ENCODE measurements at places on chromosomes 7 and 10.

DNA sequence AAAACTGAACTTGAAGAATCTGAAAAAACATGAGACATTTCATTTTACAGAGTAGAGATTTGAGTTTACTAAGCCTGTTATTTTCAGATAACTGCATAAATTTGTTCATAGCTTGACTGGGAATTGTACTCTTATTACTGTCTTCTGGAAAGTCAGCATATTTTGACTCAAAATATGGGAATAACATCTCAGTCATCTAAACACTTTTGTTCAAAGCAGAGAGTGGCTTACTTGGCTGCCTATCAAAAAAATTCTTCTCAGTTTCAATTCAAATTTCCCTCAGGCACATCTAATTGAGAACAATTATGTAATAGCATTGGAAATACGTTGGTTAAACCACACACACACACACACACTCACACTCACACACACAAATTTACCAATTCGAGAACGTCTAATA is 384.6 kb downstream of the ARL4A start:
- no peak for DNase-seq

- no peak for DNase-seq
These were observed 101.4 kb upstream of the STEAP1B start for GRCh38 chr7:22601408-22601807.

DNA sequence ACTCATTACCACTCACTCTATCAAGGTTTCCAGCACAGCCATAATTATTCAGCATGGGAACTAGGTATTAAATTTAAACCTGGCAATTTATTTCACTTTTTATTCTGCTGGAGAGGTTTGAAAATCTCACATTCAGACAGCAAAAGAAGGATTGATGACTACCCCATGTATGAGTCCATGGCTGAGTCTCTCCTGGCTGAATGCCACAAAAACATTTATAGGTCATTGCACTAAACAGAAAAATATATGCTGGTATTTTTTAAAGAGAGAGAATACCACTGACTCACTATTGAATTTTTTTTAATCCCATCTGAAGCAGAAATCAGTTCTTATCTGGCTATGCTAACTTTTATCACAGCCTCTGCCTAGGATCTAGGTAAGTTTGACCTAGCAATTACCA is 336.3 kb downstream of the PPP1R3A start:
- DNase-seq: no peak

DNA sequence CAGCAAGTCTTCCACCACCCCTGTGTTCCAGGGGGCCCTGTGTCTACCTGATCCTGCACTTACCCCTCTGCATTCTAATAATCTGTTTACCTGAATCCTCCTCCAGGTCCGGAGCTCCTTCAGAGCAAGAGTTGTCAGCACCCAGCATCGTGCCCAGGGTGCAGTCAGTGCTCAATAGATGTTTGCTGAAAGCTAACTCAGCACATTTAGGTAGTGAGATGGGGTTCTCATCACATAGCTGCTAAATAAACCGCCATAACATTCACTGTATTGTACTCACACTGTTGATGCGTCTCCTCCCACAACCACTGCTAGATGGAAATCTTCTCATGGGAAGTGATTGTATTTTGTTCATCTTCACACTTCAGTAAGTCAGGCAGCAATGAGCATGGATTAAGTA is 376.5 kb upstream of the C7orf33 start:
- DNase-seq: no peak

DNA sequence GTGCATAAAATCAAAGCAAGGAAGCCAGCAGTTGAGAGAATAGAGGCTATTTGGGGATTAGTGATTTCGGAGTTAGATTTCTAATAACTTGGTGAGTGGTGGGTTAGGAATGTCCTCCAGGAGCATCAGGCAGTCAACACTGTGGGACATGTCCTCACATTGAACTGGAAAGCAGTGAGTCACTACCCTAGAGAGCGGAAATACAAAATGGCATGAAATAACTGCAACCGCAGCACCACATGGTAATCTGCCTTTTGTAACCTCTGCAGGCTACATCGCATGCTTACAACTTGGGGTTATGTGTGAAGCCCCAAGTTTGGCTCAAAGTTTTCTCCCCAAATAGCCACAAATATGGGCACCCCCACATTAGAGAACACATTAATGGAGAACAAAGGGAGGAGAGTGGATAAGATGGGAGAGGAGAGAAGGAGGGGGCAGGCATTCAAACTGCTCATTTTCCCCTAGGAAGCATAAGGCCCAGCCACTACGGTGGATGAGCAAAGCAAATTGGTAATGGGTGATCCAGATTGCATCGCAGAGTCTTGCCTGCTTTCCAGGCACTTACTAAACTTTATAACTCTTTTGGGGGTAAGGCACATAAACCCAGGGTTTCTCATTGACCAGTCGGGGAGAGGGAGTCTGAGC is 22.0 kb upstream of the SLF2 start:
- DNase-seq: no peak

GRCh38 chr10:79146611-79147130 is 77.9 kb downstream of the ZMIZ1 start:
- DNase-seq: no peak

DNA sequence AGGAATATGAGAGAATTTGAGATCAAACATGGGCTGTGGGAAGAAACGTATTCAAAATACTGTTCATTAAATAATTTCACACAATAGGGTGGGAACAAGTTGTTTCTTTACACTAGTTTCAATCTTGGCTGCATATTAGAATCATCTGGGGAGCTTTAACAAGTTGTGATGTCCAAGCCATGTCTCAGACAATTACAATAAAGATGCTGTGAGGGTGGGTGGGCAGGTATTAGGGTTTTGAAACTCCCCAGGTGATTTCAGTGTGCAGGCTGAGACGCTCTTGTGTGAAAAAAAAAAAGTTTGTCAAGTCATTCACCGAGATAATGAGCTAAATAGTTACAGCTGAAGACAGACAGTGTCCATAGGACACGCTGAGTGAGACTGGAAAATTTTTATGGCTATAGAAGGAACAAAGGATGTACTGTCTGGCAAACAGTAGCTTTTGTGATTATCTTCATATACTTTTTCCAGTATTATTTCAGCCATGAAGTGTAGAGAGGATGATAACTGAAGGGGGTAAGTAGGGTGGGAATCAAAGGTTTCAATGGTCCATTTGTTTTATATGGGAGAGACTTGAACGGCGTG is 12.6 kb upstream of the LAMB4 start:
- DNase-seq: no peak

GRCh38 chr10:100186253-100187212 is 704 bp upstream of the ERLIN1 start:
- no peak for DNase-seq

- DNase-seq: no peak
These were observed 5.5 kb upstream of the IMPDH1 start for GRCh38 chr7:128415217-128415785.

DNA sequence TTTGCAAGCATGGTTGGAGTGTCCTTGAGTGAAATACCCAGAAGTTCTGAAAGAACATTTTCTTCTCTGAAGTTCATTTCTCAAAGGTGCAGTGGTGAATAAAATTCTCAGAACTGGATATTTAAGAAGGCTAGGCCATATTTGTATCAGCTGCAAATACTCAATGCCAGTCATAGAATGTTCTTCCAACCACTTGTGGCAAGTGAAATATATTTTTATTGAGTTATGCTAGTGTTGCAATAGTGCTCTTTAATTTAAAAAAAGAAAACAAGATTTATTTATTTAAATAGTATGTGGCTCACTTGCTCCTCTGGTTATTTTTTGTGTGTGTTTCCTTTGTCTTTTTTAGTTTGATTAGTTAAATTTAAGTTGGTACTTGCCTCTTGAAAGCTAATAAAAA is 64.5 kb downstream of the PALS2 start:
- DNase-seq: no peak

DNA sequence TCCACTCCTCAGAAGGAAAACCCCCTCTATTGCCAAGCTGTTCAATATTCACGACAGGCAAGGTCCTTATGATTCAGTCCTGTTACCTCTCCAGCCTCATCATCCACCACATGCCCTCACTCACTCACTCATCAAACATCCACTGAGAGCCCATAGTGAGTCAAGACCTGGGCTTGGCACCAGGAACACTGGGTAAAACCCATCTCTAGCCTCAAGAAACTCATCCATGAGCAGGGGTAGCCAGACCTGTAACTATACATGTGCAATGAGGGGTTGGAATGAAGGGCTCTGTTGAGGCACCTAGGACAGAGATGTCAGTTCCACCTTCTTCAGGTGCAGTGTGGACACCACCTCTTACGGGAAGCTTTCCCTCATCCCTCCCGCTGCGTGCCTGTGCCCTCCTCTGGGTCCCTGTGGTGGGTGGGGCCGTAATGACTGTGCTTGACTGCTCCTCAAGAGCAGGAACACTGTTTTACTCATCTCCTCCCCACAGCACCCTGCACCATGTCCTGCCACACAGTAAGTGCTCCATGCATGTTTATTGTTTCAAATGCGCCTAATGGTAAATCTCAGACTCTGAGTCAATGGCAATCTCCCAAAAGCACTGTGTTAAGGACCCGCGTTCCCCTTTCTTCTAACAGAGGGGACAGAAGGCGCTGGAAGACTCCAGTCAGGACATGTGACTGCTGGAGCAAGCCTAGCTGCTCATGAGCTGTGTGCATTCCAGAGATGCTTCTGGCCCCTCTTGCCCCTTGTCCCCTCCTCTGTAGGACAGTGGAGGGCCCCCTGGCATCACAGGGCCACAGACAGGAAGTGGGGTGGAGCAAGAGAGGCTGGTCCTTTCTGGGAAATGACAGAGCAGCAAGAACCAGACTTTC is 95.4 kb downstream of the HIPK2 start:
- no peak for DNase-seq

- no peak for DNase-seq
These were observed 30.7 kb upstream of the PRKAR1B start for GRCh38 chr7:757741-758163.

DNA sequence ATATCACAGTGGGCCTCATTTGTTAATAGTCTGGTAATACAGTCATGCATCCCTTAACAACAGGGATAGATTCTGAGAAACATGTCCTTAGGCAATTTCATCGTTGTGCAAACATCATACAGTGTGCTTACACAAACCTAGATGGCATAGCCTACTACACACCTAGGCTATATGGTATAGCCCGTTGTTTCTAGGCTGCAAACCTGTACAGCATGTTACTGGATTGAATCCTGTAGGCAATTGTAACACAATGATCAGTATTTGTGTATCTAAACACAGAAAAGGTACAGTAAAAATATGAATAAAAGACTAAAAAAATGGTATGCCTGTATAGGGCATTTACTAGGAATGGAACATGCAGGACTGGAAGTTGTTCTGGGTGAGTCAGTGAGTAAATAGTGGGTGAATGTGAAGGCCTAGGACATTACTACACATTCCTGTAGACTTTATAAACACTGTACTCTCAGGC is 12.0 kb upstream of the RHOBTB1 start:
- DNase-seq: no peak

All from esophagus squamous epithelium (tissue), 5 donors.